ENCODE measurements at places on chromosomes 6 and 20.

DNA sequence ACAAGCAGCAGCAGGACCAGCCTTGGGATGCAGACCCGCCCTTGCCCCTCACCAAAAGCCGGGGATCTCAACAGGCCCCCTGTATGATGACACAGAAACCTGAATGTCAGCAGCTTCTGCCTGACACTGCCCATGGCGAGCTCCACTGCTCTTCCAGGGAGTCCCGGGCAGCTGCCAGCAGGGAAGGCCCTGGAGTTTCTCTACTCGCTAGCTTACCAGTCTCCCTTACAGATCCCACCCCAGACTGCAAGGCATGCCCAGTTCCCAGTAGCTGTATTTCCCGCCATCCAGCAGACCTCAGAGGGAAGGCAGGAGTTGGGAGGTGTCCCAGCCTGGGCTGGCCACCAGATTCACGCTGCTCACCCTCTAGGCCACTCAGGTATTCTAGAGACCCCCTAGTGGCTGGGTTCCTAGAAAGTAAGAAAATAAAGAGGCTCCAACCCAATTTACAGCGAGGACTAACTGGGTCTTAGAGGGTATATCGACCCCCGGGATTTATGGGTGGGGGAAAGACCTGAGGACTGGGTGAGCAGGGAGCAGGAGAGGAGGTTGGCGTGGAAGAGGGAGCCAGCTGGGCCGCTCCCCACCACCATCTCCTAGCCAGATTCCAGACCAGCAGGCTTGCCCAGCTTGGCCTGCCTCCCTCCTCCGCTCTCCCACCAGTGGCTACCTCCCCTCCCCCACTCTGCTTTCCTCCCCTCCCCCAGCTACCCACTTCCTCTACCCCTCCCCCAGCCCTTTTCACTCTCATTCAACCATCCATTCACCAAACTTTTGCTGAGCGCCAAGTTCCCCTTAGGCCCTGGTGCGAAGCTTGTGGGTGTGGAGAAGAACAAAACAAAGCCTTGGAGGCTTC, 9.7 kb upstream of the HMGA1 start:
- no peak for DNase-seq

GRCh38 chr20:20395903-20396568, 28.1 kb downstream of the INSM1 start:
- peak; percentile 85 for DNase-seq

DNA sequence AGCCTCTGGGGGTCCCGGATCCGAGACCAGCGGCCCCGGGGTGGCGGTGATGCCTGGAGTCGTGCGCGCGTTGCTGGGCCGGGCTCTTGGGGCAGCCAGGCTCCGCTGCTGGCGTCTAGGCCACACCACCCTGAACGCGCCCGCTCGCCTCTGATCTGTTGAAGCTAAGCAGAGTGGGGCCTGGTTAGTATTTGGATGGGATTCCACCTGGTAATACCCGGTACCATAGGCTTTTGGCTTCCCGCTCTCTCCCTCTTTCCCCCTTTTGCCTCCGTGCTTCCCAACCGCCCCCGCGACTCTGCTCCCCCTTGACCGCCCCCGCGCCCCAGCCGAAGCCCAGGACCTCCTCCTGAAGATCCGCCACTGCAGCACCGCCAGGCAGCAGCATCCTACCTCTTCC, 1383.5 kb upstream of the DEFB115 start:
- no peak for DNase-seq

GRCh38 chr20:63877755-63878470, 12.8 kb downstream of the TPD52L2 start:
- DNase-seq = no peak

- DNase-seq = no peak
These were observed 39.9 kb downstream of the SGK1 start for GRCh38 chr6:134278000-134278399.

DNA sequence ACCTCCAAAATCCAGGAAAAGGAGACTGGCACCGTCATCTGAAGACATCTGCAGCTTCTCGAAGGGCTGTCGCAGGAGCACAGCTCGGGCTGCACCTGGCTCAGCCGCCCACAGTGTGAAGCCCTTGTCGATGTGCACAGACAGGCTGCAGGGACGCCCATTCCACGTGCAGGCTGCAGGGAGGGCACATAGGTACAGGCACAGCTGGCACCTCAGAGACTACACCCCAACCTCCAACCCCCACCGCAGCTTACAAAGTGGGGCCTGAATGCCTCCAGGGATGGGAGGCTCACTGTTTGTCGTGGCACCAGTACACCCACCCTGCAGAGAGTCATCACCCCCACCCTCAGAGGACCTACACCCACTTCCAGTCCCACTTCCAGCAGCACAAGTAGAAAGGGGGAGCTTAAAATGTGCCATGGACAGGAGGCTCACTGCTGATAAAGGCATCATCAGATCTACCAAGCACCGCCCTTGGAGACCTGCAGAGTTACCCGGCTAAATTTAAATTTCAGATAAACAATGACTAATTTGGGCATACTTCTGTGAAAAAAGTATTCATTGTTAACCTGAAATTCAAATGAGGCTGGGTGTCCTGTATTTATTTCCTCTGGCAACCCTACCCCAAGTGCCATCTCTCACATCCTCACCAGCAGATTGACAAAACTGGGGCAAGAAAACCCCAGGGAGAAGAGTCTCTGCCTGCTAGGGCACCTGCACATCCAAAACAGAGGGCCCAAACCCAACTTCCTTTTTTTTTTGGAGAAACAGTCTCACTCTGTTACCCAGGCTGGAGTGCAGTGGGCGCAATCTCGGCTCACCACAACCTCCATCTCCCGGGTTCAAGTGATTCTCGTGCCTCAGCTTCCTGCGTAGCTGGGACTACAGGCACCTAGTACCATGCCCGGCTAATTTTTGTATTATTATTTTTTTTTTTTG, 7.7 kb upstream of the CDK5RAP1 start:
- no peak for DNase-seq

DNA sequence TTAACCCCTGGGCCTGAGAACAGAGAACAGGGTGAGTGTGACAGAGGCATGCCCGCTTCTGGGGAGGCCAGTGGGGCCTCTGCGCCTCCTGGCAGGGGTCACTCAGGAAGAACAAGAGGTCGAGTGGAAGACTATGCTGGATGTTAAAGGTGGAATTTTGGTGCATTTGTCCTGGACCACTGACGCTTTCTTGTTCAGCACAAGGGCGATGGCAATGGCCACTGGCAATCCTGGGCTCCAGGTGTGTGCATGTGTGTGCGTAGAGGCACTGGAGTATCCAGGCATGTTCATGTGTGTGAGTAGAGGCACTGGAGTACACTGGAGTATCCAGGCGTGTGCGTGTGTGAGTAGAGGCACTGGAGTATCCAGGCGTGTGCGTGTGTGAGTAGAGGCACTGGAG, 23.5 kb upstream of the NPBWR2 start:
- no peak for DNase-seq

DNA sequence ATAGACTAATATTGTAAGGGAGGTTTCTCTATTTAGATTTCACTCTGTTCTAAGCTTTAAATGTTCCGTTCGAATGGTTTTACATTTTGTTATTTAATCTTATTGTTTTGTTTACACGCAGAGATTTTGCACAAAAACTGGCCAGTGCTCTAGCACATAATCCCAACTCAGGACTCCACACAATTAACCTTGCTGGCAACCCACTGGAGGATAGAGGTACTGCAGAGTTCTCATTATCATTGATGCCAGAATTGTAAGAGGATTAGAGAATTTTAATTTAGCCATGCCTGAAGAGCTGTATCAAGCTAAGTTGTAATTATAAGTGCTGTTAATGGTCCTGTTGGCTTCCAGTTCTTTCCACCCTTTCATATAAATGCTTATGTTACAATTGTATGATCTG, 179.7 kb upstream of the SCGN start:
- no peak for DNase-seq

- no peak for DNase-seq
These were observed 30.8 kb downstream of the SIM1 start for GRCh38 chr6:100433726-100434435.

DNA sequence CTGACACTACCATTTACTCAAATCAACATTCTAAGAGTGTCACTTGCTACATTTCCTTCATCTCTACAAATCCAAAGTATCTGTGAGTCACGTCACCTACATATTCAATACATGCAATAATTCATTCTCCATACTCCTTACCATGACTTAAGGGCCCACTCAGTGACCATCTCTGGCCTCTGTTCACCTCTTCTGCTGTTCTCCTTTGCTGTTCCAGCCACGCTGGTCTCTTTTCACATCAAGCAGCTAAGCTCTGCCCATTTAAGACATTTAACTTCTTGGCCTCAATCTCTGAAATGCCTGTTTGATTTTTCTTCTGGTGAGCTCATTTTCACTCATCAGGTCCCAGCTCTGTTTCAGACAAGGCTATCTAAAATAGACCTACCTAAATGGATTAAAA, 46.5 kb downstream of the HFE start:
- DNase-seq = no peak

DNA sequence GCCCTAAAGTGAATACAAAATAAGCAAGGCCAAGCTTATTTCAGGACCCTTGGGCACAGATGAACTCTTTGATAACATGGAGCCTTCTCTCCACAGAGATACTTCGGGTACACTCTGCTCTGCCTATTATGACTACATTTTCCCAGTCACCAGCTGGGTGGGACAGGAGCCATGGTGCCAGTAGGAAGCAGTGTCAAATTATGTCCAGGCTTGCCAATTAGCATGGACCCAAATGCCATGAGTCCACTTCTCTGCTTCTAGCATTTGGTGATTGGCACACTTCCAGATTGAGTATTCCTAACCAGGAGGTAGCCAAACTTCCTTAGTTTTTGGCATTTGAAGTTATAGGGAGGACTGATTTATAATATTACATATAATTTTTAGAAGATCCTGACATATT, 513.8 kb upstream of the HTR1E start:
- no peak for DNase-seq

DNA sequence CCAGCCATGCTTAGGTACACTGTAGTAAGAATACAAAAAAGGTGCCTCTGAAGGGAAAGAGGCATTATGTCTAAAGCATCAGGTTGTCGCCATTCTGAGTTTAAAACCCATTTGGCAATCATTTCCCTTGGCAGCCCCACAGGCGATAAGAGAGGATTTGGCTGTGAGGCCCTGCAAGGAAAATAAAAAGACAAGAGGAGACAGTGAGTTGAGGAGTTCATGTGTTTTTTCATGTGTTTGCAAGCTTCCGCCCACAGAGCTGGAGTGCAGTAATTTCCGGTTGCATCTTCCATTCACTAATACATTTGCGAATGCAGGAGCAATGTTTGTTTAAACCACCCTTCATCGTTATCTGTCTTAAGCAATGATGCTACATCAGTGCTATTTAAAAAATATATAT, 138.5 kb upstream of the SOX4 start:
- peak; percentile 67 for DNase-seq

DNA sequence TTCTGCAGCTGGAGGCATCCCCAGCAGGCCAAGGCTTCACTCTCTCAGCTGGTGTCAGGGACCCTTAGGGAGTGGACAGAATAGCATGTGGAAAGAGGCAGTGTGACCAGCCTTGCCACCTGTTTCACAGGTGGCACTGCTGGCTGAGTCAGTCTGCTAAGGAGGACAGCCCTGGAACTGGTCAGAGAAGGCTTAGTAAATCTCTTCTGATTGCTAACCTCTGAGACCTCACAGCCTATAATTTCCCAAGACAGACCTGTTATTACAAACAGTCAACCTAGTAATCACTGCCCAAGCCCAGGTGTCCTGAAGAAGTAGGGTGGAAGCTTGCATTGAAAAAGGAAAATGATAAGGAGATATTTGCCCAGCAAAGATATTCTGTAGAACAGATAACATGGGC, 26.4 kb upstream of the PAQR8 start:
- DNase-seq = no peak

GRCh38 chr6:4805553-4806336, 29.5 kb downstream of the CDYL start:
- peak; percentile 46 for DNase-seq

GRCh38 chr6:4809999-4810918, 34.1 kb downstream of the CDYL start:
- DNase-seq = no peak

DNA sequence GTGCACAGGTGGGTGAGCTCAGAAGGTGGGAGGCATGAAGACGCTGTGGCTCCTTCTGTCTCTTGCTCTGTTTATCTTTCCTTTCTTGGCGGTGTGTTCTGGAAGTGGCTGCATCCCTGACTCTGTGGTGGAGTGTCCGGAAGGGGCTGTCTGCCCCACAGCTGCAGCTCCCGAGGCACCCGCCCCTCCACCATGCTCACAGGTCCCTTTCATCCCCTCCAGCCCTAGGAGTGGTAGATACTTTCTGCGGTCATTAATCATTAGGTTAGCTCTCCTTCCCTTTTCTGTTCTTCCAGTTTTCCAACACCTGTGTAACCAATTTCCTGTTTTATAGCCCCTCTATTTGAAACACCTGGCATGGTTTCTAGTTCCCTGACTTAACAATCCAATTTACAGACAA, 65.6 kb downstream of the GJA10 start:
- DNase-seq = no peak

GRCh38 chr6:80547827-80548226, 441.4 kb downstream of the BCKDHB start:
- no peak for DNase-seq

GRCh38 chr6:35396991-35397390, 54.6 kb downstream of the PPARD start:
- no peak for DNase-seq

GRCh38 chr6:152685819-152686218, 11.9 kb upstream of the MYCT1 start:
- DNase-seq = no peak

- DNase-seq = no peak
These were observed 258.3 kb upstream of the TCF21 start for GRCh38 chr6:133630651-133631050.

DNA sequence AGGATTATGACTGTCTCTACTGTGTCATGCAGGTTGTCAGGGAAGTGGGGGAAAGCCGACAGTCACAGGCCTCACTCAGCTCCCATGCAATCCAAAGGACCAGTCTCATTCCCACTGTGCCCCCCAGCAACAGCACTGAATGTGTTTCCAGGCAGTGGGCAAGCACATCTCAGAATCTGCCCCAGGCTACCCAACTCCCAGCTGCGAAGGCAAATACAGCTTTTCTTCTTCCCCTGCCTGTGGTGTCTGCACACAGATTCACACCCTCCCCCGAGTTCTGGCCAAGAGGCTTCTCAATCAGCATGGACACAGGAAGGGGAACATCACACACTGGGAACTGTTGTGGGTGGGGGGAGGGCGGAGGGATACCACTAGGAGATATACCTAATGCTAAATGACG, 75.3 kb downstream of the SNAP91 start:
- DNase-seq = no peak

- DNase-seq = no peak
These were observed 43.9 kb upstream of the EXOC2 start for GRCh38 chr6:736657-737446.

All from NCI-H2081 (cell line).